Motor neuron (in vitro differentiated cells): ENCODE measurements at places on chromosomes 3 and 15. TPM values are rescaled to one million over a fixed set of nuclear protein-coding genes. Genes with fewer than 3 reads are reported as not detected.

The POTEB2 gene
- not detected in 2 replicates for total RNA-seq

The IL16 gene
- total RNA-seq, result 0.35 and 1.0 TPM in 2 replicates

The MFN1 gene
- 35.4 and 38.2 TPM in 2 replicates for total RNA-seq

The SLC22A13 gene
- total RNA-seq, result 0.27 and 0.36 TPM in 2 replicates

DNA sequence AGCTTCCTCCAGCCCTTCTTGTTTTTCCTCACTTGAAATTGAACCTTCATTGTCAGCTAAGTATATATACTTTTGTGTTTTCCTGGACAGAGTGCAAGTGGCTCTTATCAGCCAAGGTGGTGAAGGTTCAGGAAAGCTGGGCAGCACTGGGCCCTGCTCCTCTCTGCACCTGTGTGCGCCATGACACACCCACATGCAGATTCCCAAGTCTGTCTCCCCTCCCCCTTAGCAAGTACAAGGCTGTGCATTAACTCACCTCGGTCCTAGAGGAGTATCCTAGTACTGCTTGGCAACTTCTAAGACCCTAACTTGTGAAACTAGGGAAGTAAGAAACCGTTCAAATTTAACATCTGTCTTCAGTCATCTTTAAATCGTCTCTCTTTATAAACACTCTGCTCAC lies 85.8 kb downstream of the SLC49A4 start:
- ATAC-seq, result no peak

DNA sequence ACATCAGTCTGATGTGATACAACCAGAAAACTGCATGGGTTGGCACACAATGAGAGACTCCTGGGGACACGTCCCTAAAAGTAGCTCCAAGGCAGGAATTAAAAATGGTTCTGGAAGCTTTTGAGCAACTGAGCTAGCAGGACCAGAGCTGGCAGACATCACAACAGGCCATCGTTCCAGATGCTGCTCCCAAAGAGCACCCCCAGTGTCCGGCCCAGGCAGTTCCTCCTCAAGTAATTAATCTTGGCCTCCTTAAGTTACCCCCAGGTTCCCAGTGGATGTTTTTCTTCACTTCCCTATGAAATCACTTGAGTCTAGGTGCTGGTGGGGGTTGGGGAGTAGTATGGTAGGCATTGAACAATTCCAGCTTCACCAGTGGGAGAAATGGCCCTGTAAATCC lies 711.6 kb downstream of the MECOM start:
- ATAC-seq, result no peak

- ATAC-seq, result no peak
Observed at GRCh38 chr3:32698506-32698905, 13.5 kb downstream of the CNOT10 start.

- no peak for ATAC-seq
Observed at GRCh38 chr3:10389995-10390394, 69.1 kb upstream of the SEC13 start.

DNA sequence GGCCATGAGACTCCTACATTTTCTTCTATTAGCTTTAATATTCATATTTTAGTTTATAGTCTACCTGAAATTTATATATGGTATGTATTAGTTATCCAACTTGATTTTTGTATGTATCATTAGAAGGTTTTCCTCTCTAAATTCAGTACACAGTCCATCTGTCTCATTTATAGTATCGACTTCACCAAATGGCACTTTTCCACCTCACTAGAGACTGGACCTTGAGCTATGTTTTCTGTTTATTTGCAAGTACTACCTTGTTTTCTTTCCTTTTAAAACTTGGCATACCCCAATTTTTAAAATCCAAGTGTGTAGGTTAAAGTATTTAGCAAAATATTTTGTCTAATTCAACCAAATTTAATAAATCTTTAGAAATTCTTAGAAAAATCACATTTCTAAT lies 1137.5 kb downstream of the NSUN3 start:
- ATAC-seq, result no peak

DNA sequence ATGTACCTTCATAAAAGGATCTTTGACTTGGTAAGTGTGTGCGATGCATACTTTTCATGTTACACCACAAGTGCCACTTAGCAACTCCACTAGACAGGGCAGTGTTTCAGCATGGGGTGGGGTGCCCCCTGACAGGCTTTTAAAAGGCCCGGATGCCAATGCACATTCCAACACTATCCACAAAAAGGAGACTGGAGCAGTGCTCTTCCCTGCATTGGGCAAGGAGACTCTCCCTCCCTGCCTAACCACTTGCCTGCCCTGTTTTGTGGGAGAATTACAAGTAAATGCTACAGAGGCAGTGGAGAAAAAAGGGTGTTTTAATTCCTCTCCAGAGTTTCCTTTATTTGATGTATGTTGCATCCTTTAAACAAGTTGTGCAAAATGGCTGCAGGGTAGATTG lies 1.7 kb upstream of the RARB start:
- ATAC-seq, result no peak

GRCh38 chr15:74768771-74769342 lies 13.0 kb upstream of the CSK start:
- ATAC-seq, result peak; percentile 36

- no peak for ATAC-seq
Observed at GRCh38 chr15:43534897-43535296, 17.5 kb downstream of the MAP1A start.

DNA sequence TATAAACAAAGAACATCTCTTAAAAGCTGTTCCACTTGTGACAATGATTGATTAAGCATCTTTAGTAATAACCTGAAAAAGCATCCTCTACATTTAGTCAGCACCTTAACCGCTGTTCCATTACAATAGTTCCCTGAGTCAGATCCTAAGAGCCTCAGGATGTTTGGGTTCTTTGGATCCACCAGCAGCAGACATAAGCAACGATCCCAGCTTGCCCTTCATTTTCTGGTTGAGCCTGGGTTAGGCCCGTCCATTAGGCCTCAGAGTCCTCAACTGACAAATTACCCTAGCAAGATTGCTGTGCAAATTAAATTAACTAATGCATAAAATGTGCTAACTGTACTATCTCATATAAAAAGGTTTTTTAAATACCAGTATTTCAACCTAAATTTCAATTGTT lies 42.3 kb upstream of the ROBO1 start:
- no peak for ATAC-seq

GRCh38 chr15:42721016-42721415 lies 15.9 kb downstream of the CDAN1 start:
- no peak for ATAC-seq

- no peak for ATAC-seq
Observed at GRCh38 chr3:69659180-69659910, 79.9 kb upstream of the MITF start.

GRCh38 chr15:57367556-57367955 lies 8.7 kb upstream of the CGNL1 start:
- ATAC-seq, result no peak

DNA sequence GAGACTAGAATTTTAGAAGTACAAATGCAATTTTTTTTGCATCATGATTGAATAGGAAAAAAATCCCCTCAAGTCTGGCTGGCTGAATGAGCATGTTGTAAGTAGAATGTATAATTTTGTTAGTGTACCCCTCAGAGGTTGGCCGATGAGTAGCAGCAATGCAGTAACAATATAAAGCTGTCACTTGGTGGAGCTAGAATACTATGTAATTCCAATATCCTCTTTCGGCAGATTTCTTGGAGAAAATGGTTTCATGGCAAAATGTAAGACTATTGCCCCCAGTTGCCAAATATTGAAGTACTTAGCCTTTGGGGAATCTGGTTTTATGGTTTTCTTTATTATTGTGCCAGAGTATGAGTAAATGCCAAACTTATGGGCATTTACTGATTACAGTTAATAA lies 39.8 kb upstream of the SGO1 start:
- peak; percentile 83 for ATAC-seq

- ATAC-seq, result peak; percentile 65
Observed at GRCh38 chr15:62647202-62647842, 395.2 kb upstream of the TPM1 start.

- ATAC-seq, result no peak
Observed at GRCh38 chr15:39709941-39710340, 72.7 kb downstream of the FSIP1 start.

DNA sequence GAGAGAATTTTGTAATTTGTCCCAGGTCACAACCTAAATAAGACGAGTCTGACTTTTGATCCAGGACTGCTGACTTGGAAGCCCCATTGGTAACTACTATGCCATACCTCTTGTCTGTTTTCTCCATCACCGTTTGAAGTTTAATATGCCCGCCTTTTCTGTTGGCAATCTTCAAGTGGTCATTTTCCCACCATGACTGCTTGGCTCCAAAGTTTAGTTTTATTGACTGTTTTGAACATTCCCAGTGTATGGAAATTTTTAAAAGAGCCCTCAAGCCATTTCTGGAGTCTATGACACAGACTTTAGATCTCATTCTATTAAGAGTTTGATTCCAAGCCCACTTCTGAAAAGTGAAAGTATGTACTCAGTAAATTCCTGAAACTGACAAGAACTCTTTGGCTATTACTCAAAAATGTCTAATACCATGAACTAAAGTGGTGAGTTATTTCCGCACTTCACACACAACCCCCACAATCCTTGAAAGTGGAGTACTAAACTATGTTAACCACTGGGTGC lies 136.7 kb upstream of the ADAMTS9 start:
- ATAC-seq, result no peak

DNA sequence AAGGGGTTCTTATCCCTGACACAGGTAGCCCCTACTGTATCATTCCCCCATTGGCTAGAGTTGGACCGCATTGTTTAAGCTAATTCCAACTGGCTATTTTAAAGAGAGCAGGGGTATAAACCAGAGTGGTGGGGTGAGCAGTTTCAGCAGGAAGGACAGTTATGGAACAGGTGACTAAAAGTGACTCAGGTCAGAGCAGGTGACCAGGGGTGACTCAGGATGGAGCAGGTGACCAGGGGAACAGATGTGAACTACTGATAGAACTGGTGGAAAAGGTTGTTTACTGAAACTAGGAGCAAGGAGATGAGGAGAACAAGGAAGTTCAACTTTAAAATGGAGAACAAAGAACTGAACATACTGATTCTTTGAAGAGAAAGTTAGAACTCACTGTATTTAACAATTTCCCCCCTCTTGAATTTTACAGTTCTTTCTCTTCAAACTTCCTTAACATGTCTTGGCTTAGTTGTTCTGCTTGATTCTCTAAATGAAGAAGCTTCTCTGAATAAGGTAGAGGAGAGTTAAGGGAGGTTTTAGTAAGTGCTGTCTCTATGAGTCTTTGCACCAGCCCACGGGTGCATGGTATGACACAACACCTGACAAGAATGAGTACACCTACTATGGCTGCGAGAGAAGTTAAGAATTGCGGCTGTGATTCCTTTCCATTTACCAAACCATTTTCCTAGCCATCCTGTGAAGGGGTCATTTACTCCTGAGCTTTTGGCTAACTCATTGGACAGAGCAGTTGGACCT lies 83.4 kb upstream of the WNT7A start:
- no peak for ATAC-seq

DNA sequence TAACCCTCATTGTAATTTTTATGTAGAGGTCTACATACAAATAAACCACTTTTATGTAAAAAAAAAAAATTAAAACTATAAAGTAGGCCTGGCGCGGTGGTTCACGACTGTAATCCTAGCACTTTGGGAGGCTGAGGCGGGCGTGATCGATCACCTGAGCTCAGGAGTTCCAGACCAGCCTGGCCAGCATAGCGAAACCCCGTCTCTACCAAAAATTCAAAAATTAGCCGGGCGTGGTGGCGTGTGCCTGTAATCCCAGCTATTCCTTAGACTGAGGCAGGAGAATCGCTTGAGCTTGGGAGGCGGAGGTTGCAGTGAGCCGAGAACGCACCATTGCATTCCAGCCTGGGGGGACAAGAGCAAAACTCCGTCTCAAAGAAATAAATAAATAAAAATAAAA lies 766 bp upstream of the SLC12A6 start:
- ATAC-seq, result no peak

- no peak for ATAC-seq
Observed at GRCh38 chr3:188863999-188864406, 307.8 kb upstream of the TPRG1 start.

DNA sequence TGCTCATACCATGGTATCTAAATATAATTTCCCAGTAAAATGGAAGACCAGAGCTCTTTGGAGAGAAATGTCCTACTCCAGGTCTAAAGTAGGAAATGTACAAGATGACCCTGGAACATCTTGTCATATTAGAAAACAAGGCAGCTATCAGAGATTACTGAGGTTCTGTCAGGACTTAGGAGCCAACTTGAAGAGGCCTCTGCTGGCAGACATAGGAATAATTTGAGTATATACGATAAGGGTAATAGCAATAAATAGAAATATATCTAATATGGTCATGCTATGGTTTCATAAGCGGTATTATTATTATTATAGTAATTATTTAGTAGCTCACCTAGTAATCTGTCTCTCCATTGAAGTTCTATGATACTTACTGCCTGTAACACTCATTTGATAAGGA lies 224.2 kb downstream of the SOX2 start:
- ATAC-seq, result no peak

- ATAC-seq, result no peak
Observed at GRCh38 chr3:65713016-65713415, 325.7 kb downstream of the MAGI1 start.
